ENCODE measurements at places on chromosomes 12 and 14. TPM values are rescaled to one million over a fixed set of nuclear protein-coding genes. Genes with fewer than 3 reads are reported as not detected.

DNA sequence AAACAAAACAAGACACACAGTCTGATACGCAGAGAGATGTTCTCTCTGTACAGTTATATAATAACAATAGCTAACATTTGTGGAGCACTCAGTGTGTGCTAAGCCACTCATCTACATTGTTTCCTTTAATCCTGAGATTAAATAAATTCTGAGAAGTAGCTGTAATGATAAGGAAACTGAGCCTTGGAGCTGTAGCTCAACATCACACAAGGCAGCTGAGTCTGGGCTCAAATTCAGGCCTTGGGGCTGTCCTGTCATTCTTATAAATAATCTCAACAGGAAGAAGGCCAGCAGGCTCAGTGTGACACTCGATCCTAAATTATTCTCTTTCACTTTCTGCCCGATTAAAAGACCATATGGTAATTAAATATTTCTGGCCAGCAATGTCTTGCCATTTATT lies 24.5 kb downstream of the CDKN1B start:
- no peak for DNase-seq

GRCh38 chr12:3152011-3152511 lies 74.9 kb downstream of the TSPAN9 start:
- no peak for DNase-seq

DNA sequence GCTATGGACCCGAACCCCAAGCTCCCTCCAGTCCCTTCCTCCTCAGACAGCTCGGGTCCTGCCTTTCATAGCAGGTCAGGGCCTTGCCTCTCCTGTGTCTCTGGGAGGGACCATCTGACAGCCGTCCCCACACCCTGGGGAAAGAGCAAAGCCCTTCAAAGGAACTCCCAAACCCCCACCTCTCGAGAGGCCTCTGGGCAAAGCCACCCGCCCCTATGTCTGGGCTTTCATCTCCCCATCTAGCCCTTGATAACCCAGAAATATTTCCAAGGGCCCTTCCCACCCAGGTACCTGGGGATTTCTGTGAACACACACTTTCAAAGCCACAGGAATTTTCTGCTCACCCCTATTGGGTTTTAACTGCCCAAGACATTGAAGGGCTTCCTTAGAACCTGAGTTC lies 32.1 kb downstream of the SNRNP35 start:
- no peak for DNase-seq

DNA sequence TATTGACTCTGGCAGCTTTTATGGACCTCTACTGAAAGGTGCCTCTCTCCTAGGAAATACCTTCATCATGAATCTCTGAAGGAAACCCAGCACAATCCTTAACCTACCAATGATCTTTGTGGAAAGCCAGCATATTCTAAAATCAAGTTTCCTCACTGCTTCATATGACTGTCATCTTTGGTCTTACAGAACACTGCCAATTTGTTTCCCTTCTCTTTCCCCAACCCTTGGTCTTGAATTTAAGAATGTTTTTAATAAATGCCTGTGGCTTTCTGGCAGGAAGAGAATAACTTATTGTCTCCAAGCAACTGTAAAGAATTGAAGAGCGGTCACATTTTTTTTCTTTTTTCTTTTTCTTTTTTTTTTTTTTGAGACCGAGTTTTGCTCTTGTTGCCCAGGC lies 427.6 kb downstream of the IPO8 start:
- DNase-seq, result no peak

DNA sequence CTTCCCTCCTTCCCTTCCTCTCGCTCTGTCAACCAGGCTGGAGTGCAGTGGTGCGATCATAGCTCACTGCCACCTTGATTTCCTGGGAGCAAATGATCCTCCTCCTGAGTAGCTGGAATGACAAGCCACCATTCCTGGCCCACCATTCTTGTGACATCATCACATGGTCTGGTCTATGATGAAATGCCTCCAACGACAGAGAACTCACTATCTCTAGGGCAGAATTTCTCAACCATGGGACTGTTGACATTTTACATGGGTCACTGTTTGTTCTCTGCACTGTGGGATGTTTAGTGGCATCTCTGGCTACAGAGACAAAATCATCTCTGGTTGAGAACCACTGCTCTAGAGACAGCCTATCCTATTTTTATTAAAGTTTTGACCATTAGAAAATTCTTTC lies 9.7 kb downstream of the VRK1 start:
- DNase-seq, result no peak

DNA sequence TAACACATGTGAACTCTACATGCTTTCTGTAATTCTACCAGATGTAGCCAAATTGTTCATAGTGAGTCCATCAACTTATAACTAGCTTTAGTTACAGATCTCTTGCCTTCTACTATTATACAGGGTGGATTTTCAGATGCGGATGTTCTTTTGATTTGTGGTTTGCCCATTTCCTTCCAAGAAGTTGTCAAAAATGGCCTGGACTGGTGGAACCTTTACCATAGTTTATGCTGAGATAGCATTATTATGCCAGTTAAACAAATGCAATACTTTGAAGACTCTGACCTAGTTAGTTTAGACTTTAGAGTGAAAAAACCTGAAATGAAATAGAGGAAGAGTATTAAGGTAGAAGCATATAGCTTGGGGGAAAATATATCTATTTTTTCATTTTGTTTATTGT lies 27.4 kb upstream of the CFL2 start:
- no peak for DNase-seq

DNA sequence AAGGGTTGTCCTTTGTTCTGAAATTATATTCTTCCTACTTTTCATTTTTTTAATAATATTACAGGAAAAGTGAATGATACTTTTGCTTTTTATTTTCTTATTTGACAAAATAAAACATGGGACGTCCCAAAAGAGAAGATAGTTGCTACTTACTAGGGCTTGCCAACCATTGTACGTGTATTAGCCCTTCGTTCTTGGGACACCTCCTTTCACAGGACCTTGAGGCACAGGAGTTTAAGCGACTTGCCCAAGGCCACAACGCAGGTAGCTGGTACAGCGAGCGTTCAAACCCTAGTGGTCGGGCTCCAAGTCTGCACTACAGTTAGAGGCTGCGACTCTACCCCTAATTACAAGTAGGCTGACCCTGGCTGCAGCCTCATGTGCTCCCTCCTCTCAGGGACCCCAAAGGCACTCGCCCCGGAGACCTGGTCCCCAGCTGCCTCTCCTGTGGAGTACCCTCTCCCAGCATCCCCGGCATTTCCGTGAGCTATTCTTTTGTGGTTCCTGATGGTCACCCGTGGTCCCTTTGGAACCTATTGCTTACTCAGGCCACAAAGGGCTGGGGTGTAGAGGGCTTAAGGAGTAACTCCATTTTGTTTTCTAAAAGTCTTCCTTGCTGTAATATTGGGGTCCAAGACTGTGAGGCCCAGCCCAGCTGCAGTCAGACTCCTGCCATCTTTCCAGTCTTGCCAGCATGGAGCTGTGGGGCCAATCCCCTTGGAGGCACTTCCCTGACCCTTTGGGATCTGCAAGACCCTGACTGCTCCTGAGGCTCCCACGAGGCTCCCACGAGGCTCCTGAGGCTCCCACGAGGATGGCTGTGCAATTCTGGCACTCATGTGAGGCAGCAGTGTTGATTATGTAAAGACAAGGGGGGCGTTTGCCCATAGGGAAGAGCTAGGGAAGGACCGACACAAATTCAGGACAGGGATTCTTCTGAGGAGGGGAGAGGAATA lies 49.7 kb downstream of the IQSEC3 start:
- no peak for DNase-seq

DNA sequence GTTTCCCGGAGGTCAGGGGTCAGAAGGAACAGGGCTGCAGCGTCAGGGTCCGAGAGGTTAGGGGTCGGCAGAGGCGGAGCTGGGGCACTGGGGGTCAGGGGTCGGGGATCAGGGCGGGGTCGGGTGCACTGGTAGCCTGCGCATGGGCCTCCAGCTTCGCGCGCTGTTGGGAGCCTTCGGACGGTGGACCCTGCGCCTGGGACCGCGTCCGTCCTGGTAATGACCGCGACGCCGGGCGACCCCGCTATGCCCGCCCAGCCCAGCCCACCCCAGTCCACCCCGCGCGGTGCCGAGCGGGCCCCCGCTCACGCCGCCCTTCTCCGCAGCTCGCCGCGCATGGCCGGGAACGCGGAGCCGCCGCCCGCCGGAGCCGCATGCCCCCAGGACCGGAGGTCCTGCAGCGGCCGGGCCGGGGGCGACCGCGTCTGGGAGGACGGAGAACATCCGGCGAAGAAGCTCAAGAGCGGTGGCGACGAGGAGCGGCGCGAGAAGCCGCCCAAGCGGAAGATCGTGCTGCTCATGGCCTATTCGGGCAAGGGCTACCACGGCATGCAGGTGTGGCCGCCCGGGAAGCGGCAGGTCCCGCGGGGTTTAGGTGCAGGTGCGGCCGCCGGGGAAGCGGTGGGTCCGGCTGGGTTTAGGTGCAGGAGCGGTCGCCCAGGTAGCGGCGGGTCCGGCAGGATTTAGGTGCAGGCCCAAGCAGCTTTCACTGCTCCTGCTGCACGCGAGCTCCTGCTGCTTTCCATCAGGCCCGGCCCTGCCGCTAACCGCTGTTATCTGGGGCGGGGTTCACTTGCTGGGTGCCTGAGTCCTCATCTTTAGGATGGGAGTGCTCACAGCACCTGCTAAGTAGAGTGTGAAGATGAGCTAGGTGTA lies 743 bp downstream of the PUS1 start:
- DNase-seq, result no peak

DNA sequence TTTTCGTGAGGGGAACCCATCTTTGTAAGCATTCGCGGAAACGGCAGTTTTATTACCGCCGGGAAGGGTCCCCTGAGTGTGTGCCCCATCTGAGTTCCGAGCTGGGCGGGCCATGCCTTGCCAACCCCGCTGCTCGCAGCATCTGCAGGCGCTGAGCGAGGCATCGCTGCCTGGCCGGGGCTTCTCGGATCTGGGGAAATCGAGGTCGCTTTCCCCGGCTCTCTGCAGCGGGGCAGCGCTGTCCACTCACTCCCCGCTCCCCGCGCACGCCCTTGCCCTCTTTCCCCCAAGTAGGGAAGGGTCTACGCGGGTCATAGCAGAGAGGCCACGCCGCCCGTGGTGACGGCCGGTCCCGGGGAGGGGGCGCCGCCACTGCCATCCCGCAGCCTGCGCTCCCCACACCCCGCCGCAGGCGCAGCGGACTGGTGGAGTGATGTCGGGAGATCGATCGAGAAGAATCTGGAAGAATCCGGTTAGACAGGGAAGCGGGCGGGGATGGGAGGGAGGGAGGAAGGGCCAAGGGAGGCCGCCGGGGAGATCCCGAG lies 507 bp upstream of the FKBP4 start:
- no peak for DNase-seq

GRCh38 chr12:39722504-39722903 lies 102.9 kb upstream of the ABCD2 start:
- no peak for DNase-seq

- DNase-seq, result no peak
These were observed 224.8 kb downstream of the SLC16A7 start for GRCh38 chr12:59820594-59821011.

DNA sequence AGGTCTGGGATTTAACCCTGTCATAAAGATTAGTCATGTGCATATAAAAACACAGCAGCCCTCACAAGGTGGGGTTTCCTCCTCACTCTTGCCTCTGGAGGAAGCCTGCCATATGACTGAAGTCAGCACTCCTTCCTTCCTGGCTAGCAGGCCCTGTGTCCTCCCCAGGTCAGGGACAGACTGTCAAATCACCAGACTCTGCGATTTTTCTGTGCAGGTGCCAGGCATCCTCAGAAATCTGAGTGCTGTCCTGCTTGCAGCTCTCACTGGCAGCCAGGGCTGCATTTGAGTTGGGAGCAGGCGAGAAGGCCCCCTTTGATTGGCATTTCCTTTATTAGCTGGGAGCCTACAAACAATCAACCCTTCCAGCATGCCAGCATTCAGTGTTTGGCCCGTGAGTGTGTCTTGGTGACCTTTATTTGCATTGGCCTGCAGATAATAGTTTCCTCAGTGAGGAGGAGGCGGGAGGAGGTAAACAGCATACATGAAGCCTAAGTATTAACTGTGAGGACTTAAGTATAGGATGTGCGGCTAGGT lies 183.8 kb upstream of the ARHGAP5 start:
- no peak for DNase-seq

GRCh38 chr12:92059960-92060359 lies 85.7 kb downstream of the BTG1 start:
- no peak for DNase-seq

- DNase-seq, result no peak
These were observed 679.0 kb downstream of the AACS start for GRCh38 chr12:125744201-125744600.

- no peak for DNase-seq
These were observed 635.4 kb upstream of the ATXN7L3B start for GRCh38 chr12:73902260-73902659.

DNA sequence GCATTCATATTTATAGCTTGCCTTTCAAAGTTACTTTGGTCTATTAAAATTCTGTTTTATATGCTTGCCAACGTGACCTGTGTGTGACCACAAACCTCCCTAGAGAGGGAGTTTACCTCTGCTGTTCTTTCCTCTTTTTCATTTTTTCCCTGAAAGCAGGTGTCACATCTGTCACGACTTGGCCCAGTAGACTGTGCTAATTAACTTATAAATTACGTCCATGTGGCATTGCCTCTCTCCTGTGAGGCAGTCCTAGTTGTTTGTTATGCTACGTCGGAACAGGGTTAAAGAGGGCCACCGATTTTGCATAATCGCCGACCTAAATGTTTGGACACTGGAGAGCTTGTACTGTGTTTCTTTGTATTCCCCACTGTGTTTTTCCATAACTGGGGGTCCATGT lies 343.9 kb upstream of the FLRT2 start:
- DNase-seq, result no peak

GRCh38 chr12:40693207-40693821 lies 1.1 kb downstream of the CNTN1 start:
- DNase-seq, result peak; percentile 22

GRCh38 chr14:86770186-86770585 lies 1222.8 kb downstream of the GALC start:
- DNase-seq, result no peak

- DNase-seq, result no peak
These were observed 23.7 kb upstream of the MAPKAPK5 start for GRCh38 chr12:111818340-111818739.

GRCh38 chr14:46147452-46147851 lies 504.1 kb downstream of the RPL10L start:
- no peak for DNase-seq

The RNASE1 gene
- 129 TPM for total RNA-seq

The GPRC5D gene
- not detected for total RNA-seq

The PLEK2 gene
- total RNA-seq, result not detected

The LHX5 gene
- total RNA-seq, result not detected

The MDGA2 gene
- not detected for total RNA-seq

The CDKN3 gene
- not detected for total RNA-seq

The ELK3 gene
- total RNA-seq, result 81.1 TPM

The MAPKAPK5 gene
- total RNA-seq, result 53.7 TPM

The LRTM2 gene
- not detected for total RNA-seq

The COL2A1 gene
- total RNA-seq, result 0.15 TPM

The NFE2 gene
- 1.2 TPM for total RNA-seq

The KCNH3 gene
- under 0.01 TPM for total RNA-seq

The TMCC3 gene
- 47.3 TPM for total RNA-seq

The HOTAIR gene
- 4.1 TPM for total RNA-seq

The ADGRD1 gene
- total RNA-seq, result 89.9 TPM

The TMEM229B gene
- total RNA-seq, result 4.7 TPM

The OR4K17 gene
- total RNA-seq, result not detected

The PTGDR gene
- total RNA-seq, result 1.5 TPM

The IAPP gene
- not detected for total RNA-seq

The ADAM21 gene
- 0.07 TPM for total RNA-seq

The OTOGL gene
- 0.88 TPM for total RNA-seq

The SAMD4A gene
- total RNA-seq, result 47.9 TPM

The SMIM41 gene
- not detected for total RNA-seq
